Stimulated activated CD4-positive, alpha-beta T cell treated with anti-CD3 and anti-CD28 coated beads, Interleukin-12 subunit alpha, Interleukin-12 subunit beta, amount 100 ng/mL, for 24 hours (primary cell): ENCODE measurements at places on chromosomes 5 and 9.

DNA sequence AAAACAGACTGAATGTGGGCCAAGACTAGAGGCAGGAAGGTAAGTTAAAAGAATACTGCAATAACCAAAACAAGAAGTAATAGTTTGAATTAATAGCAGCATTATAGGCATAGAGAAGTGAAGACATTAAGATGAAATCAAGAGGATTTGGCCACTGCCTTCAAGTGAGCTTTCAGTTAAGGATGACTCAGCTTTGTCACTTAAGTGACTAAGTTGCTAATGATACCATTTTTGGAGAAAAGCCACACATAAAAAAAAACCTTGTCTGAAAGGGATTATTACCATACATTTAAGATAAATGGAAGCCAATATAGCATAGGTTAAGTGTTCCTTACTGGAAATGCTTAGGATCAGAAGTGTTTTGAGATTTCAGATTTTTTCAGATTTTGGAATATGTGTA, 57.0 kb downstream of the ECPAS start:
- no peak for DNase-seq

GRCh38 chr5:161851691-161852299, 3.9 kb downstream of the GABRA1 start:
- DNase-seq: no peak

DNA sequence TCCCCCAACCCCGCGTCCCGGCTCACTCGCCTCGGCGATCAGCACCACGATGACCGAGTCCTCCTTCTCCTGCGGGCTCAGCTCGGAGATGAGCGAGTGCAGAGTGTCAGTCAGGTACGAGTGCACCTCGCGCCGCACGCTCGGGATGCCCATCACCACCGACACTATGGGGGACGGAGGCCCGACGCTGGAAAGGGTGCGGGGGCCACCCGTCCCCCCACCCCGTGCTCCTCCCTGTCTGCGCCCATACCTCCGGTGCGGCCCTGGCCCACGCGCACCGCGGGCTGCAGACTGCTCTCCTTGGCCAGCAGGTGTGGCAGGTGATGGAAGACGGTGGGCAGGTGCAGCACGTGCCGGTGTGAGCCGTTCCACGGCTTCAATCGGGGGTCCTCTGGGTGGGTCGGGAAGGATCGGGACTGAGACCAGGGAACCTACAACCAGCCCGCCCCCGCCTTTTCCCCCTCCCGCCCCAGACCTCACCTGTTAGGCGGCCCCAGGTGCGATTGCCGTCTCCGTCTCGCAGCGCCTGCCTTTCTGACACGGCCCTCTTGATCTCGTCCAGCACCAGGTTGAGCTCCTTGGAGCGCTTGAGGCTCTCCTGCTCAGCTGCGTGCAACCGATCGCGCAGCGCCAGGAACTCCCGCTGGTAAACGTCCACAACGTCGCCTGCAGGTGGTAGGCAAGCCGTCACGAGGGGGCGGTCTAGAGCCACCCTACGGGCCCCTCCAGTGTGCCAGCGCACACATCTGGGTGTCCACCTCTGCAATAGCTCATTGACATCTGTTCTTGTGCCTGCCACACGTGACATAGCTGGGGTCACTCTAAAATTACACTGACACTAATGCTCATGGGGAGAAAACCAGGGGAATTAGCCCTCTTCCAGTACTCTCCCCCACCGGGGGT, 5.1 kb downstream of the MGAT4B start:
- no peak for DNase-seq

DNA sequence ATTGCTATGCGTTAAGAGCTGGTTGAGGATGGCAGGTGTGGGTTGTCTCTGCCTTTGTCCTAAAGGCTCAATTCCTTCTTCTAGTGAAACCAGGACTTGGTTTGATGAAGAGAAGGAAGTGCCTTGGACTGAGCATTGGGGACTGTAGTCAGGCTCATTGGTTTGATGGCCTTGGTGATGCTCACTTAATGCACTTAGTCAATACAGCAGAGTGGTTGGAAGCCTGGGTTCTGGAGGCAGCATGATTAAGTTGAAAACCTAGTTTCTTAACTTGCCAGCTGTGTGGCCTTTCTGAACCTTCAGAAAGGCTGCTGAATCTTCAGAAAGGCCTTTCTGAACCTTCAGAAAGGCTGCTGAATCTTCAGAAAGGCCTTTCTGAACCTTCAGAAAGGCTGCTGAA, 52.4 kb downstream of the PTTG1 start:
- no peak for DNase-seq
